ENCODE measurements at places on chromosomes 12 and 14.

DNA sequence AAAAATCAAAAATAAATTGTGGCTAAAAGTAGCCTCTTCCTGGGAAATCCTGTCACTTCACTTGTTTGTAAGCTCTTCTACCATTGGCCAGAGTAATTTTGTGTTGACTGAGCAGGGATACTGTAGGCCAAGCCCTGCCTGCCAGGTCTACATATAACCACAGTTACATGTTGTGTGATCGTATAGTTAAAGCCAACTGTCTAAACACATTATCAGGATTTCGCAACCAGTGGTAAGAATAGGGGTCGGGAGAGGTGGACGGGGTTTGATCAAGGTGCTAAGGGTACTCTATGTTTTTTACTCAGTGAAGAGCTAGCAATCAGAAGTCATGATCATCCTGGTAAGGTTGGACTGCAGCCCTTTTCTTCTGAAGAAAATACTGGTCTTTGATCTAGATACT lies 13.4 kb downstream of the ANKRD13A start:
- no peak for DNase-seq

- no peak for DNase-seq
Observed at GRCh38 chr14:105917933-105918436, 391.6 kb downstream of the TMEM121 start.

DNA sequence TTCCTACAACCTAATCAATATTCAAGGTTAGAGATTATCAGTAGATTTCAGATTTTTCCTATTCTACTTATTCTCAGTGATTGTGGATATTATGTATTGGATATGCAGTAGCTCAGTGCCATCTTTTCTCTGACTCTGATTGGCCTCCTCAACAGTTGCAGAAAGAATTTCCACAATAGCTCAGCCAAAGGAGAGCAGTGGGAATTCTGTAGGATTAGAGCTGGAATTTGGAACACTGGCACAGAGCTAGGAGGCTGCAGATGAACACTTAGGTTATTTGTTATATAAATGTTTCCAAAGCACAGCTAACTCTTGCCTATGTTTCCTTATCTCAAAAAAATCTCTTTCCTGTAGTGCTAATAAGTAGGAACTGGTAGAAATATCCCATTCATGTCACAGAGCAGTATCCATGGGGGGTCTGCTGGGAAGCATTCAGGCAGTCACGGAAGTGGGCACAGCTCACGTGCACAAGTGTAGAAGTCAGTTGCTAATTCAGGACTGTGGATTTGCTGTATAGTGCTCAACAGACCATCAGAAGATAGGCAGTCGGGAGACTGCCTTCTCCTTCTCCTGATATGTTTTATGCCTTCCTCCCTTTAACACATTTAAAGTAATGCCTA lies 116.2 kb upstream of the TMEM260 start:
- DNase-seq, result no peak

- DNase-seq, result peak; percentile 67
Observed at GRCh38 chr12:65602610-65603295, 221.5 kb upstream of the HMGA2 start.

DNA sequence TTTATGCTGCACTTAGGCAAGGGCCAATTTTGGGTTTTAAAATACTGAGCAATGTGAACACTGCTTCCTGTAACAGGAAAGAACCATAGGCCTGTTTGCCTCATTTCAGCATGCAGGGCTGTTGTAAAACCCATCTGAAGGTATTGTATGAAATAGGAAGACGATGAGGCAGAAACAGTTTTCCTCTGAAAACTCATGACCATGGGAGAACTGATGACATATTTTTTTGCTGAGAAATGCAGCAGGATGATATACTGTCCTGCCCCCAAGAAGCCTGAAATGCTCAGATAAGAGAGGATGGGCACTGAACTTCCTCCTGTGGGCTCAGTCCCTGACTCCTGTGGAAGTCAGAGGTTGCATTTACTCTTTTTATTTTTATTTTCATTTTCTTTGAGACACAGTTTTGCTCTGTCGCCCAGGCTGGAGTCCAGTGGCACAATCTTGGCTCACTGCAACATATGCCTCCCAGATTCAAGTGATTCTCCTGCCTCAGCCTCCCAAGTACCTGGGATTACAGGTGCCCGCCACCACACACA lies 17.4 kb downstream of the PYGL start:
- no peak for DNase-seq

DNA sequence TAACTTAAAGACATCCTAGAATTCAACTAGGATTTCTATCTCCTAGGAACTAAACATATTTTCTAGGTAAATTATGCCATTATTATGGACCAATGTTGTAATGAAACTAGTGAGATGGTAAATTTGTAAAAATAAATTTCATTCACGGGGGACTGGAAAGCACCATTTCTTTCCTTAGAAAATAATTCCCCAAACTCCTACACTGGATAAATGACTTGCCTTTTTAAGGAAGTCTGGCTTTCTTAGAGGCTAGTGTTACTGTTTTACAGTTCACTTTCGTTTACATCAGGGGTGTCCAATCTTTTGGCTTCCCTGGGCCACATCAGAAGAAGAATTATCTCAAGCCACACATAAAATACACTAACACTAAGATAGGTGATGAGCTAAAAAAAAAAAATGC lies 3.3 kb downstream of the SLC39A9 start:
- no peak for DNase-seq

GRCh38 chr14:96790186-96790585 lies 7.0 kb upstream of the VRK1 start:
- no peak for DNase-seq

- no peak for DNase-seq
Observed at GRCh38 chr12:92496790-92497189, 206.0 kb upstream of the PLEKHG7 start.

GRCh38 chr14:54207476-54208462 lies 189.0 kb upstream of the CDKN3 start:
- DNase-seq, result no peak

- DNase-seq, result no peak
Observed at GRCh38 chr12:100995201-100995600, 200.6 kb downstream of the ANO4 start.

DNA sequence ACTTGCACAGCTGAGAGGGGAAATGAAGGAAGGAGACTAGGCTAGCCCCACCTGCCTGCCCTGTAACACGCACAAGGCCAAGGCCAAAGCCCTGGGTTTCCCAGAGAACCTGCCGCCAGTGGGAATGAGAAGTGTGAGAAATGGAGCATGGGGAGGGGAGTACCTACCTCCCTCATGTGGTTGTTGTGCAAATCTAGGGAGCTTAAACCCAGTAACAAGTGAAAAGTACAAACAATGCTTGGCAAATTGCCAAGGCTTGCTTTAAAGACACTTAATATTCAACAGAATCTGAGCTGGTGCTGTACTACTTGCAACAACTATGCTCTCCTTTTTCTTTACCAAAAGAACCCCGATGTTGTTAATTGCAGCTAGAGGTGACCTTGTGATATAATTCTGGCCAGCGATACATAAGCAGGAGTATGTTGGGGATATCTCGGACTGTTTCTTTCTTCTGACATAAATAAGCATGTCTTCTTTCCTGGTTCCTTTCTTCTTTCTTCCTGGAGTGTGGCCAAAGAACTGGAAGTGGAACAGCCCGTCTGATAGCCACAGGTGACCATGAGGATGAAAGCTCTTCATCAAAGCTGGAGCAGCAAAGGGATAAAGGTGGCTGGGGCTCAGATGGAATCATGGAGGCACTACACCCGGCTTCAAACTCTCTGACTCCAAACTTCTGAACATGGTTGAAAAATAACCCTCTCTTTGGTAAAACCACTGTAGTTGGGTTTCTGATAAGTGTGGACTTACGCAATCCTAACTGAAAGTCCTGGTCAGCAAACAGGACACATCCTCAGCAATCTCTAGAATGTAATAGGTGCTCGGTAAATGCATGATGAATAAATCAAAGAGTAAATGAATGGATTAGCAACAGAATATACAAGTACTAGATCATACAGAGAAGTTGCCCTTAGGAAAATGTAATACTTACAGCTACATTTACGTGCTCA lies 207.9 kb downstream of the NUAK1 start:
- DNase-seq, result no peak

GRCh38 chr12:46518729-46519128 lies 146.2 kb upstream of the SLC38A2 start:
- DNase-seq, result no peak

GRCh38 chr14:61625165-61625564 lies 70.1 kb upstream of the HIF1A start:
- DNase-seq, result peak; percentile 4

DNA sequence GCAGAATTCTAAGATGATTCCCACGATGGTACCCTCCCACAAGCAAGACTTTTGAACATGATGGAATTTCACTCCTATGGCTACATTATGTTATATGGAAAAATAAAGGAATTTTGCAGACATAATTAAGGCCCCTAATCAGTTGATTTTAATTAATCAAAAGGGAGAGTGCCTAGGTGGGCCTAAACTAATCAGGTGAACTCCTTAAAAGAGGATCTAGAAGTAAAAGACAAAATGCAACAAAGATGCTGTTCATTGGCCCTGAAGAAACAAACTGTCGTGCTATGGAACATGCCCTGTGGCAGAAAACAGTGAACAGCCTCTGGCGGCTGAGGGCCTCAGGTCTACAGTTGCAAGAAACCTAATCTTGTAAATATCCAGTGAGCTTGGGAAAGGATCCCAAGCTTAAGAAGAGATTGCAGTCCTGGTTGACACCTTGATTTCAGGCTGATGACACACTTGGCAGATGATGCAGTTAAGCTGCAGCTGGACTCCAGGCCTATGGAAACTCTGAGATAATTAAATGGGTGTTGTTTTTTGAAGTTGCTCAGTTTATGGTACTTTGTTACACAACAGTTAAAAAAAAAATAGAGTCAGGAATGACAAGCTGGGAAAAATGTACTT lies 13.8 kb downstream of the TMCC3 start:
- no peak for DNase-seq

GRCh38 chr14:21748869-21749303 lies 75.3 kb upstream of the OR4E1 start:
- peak; percentile 60 for DNase-seq

DNA sequence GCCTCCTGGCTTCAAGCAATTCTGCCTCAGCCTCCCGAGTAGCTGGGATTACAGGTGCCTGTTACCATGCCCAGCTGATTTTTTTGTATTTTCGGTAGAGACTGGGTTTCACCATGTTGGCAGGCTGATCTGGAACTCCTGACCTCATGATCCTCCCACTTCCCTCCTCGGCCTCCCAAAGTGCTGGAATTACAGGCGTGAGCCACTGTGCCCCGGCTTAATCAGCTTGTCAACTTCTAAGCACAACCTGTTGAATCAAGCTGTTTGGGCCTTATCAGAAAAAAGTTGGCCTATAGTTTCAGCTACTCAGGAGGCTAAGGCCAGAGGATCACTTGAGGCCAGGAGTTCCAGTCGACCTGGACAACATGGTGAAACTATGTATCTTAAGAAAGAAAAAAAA lies 7.9 kb downstream of the MARK3 start:
- DNase-seq, result no peak

GRCh38 chr12:57927086-57927485 lies 14.3 kb upstream of the ATP23 start:
- no peak for DNase-seq

DNA sequence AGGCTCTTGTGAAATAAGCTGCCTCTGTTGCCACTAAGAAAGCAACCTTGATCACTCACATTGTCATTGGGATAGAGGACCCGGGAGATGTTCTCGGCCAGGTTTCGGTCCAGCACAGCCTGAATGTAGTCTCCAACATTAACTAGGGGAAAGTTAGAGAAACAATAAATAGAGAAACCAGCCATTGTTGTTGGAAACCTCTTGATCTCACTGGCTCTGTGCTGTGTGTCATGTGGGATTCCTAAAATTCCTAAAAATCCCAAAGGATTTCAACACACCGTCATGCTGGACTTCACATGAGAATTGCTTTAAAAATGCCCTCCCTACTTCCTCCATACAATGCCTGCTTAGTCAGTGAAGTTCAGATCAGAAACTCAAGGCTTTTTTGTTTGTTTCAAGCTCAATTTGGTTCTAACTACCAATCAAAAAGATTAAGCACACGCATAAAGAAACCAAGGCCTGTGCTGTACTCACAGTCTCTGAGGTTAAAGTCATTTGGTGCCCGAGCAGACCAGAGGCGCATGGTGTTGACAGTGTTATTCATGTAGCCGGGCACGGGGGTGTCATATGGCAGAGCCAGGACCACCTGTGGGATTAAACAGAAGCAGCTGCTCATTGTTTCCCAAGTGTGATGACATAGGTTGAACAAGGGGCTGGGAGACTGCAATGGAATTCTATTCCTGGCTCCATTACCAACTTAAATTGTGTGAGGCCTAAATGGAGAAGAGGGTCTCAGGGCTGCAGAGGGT lies 23.6 kb downstream of the PYGL start:
- DNase-seq, result peak; percentile 31

DNA sequence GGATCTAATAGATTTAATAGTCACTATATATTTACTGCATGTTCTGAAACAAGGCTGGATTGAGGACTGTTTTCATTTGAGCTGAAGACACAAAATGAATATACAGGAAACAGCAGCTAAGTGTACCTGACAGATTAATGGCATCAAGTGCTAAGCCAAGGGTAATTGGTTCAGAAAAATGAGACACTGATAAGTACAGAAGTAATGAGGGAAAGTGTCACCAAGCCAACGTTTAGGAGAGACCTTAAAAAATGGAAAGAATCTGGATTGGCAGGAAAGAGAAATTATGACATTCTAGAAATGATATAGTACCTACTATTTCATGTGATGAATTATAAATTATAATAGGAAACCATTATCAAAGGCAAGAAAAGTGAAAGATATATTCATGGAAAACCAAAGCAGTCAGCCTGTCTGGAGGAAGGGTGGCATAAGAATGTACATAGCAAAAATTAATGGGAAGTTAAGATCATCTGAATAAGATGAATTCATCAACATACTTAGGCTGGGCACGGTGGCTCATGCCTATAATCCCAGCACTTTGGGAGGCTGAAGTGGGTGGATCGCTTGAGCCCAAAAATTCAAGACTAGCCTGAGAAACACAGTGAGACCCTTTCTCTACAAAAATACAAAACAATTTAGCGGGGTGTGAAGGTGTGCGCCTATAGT lies 21.0 kb upstream of the DUSP16 start:
- no peak for DNase-seq

GRCh38 chr14:57245941-57246340 lies 22.8 kb downstream of the EXOC5 start:
- no peak for DNase-seq

DNA sequence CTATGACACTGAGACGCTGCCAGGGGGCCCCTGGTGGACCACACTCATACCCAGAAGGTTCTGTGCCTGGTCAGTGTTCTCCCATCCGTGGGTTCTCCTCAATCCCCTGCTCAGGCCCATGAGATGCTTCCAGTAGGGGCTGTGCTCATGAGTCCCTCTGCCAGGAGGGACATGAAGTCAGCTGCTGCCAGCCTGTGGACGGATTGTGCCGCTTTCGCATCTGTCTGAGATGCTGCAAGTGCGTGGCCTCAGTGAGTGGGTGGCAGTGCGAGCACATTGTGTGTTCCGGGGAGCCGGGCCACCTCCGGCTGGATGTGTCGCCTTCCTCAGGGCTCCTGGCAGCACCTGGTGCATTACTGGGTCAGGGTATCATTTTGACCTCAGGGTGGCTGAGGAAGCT lies 15.5 kb downstream of the TUNAR start:
- DNase-seq, result no peak

GRCh38 chr14:71237556-71237955 lies 330.3 kb downstream of the PCNX1 start:
- DNase-seq, result no peak

Measured in Caco-2 (cell line).